Activated T-cell treated with anti-CD3 and anti-CD28 coated beads for 1 hour (primary cell): ENCODE measurements at places on chromosomes 5 and 9.

DNA sequence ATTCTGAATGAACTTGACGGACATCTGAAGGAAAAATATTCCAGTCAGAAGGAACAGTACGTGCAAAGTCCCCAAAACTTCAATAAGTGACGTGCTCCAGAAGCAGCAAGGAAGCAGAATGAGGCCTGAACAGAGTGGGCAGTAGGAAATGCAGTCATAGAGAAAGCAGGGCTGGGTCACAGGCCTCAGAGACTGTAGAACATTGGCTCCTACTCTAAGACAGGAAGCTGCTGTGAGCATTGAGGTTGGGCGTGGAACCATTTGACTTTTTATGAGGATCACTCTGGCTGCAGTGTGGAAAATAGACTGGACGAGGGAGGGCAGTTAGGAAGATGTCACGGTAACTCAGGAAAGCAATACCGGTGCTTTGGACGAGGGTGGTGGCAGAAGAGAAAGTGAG is 64.0 kb downstream of the DOCK8 start:
- no peak for DNase-seq

DNA sequence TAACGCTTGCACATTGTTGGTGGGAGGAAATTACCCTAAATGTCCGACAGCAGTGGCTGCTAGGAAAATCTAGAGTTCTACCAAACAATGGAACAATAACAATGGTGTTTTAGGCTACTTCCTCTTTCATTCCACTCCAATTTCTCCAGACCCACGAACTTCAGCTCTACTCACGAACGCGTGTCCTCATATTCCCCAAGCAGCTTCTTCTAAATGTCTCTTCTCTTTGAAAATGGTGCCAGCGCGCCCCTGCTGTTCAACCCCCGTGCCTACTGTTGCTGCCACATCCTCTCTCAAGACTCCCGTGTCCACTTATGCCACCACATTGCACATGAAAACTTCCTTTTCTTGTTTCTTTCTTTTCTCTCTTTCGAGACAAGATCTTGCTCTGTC is 25.6 kb downstream of the OR2V2 start:
- DNase-seq = no peak

GRCh38 chr5:159844267-159845121 is 71.8 kb upstream of the ADRA1B start:
- DNase-seq = no peak

- DNase-seq = no peak
These were observed 10.0 kb downstream of the HOMER1 start for GRCh38 chr5:79503794-79504495.

DNA sequence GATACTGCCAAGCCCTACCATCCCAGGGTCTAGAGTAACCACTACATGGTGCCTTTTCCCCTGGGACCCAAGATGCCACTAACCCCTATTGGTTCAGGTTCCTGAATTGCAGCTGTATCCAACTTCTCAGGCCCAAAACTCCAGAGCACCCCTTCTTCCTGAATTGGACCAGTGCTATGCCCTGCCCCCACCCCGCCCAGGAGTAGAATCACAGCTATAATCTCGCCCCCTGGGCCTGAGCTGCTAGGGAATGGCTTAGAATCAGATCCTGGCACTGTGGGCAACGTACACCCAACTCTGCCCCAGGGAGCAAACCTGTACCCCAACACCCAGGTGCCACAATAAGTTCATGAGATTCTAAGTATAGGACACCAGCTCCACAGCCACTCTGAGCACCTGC is 206.3 kb downstream of the CACNA1B start:
- DNase-seq = no peak

GRCh38 chr9:8823131-8823895 is 1023.7 kb upstream of the DMAC1 start:
- DNase-seq = no peak

DNA sequence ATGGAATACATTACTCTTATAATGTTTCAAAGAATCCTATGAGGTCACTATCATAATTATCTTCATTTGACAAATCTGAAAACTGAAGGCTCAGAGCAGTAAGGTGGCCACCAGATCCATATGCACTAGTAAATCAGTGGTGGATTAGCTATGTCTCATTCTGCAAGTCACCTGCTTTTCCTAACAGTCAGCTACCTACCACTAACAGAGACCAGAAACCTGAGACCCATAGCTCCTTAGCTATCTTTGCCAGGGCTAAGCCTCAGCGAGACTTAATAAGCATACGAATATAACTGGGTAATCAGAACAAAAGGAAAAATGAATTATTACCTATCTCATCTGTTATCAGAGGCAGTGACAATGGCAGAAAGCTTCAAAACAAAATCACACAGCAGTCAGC is 118.7 kb downstream of the AUH start:
- no peak for DNase-seq

DNA sequence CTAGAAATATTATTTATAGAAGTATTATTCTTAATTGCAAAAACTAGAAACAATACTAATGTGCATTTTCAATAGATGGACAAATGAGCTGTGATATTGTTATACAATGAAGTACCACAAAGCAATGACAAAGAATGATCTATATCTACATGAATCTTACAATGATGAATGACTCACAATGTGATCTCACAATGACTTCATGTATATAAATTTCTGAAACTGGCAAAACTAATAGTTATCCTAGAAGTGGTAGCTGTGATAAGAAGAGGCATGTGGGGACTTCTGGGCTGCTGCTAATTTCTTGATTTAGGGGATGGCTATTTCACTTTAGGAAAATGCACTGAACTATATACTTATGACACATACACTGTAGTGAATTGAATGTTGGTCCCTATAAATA is 396.0 kb upstream of the ZNF608 start:
- no peak for DNase-seq

DNA sequence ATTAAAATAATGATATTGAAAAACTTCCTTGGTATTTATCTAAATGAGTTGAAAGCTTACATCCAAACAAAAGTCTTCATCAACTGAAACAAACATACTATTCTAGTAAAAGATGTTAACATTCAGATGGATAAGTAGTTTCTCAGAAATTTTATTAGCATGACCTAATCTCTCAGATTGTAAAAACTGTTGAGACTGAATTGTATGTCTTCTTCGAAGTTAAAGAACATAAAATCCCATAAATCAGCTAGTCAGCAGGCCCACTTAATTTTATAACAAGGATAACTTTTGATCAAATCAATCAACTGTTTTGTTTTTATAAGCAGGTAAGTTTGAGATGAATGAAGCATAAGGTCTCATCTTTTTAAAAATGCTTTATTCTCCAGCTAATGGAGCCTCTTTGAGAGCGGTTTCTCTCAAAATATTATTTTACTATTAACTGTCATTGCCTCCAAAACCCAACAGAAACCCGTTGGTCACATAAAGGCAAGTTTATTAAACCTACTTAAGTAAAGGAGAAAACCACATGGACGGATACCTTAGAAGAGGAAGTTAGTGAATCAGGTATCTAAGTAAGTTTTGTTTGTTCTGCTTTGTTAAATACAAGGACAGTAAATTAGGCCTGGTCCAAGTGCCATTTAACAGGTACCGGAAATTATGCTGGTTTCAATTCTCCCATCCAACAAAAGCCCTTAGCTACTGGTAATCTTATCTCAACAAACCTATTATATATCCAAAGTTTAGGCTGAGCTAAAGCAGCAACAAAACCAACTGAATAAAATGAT is 457.0 kb downstream of the PDE4D start:
- DNase-seq = no peak

GRCh38 chr9:99628849-99629620 is 192.7 kb upstream of the NR4A3 start:
- DNase-seq = no peak

- DNase-seq = no peak
These were observed 1.4 kb upstream of the HNRNPH1 start for GRCh38 chr5:179624841-179625271.

- no peak for DNase-seq
These were observed 39.2 kb upstream of the ELOVL7 start for GRCh38 chr5:60883229-60883628.

GRCh38 chr9:134518004-134518606 is 123.5 kb upstream of the COL5A1 start:
- no peak for DNase-seq

DNA sequence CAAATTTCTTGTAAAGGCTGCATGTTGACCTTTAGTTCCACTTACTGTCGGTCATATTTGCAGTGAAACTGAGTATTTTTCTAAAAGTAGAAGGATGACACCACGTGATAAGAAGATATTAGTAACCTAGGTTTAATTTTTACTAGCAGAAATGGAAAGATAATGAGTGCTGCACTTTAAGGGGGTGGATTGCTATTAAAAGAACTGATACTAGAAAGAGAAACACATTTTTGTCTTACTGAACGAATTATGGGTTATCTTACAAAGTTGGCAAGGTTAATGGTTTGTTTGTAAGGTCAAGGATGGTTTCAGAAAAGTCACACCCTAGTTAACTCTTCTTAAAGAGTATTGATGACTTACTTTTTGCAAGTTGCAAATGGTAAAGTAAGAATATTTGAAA is 2.4 kb downstream of the MACIR start:
- no peak for DNase-seq

- DNase-seq = no peak
These were observed 1.5 kb downstream of the LSM11 start for GRCh38 chr5:157745041-157745456.
